ENCODE measurements at places on chromosomes 4 and X. TPM values are rescaled to one million over a fixed set of nuclear protein-coding genes. Genes with fewer than 3 reads are reported as not detected.

MAGEE2 gene
- 0.34 TPM for polyA plus RNA-seq

LIN54 gene
- polyA plus RNA-seq: 2.4 TPM

- H3K4me1 ChIP-seq: no peaks in the 10 kb centered on the region
- H3K36me3 ChIP-seq: no peaks in the 10 kb centered on the region
- no peaks in the 10 kb centered on the region for H3K27me3 ChIP-seq
These were observed 108.9 kb upstream of the SH3RF1 start for GRCh38 chr4:169379688-169380087.

PROM1 gene
- polyA plus RNA-seq: 28.8 TPM

DNA sequence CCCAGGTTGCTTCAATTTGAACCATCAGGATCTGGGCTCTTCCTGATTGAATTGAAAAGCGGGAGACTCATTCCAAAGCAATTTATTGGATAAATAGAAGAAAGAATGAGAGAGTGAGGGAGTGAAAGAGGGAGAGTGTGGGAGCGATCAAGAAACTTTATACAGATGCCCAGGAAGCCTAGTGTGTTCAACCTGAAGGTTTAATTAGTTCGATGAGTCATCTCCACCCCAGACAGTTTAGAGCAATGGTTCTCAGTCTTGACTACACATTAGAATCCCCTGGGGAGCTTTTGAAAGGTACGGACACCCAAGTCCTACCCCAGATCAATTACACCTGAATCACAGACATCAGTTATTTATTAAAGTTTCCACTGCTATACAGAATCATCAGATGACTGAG is 61.5 kb downstream of the GEMIN8 start:
- no peak overlapping the region for H3K27ac ChIP-seq
- no peaks in the 10 kb centered on the region for H3K36me3 ChIP-seq
- peaks cover 4% of the 10 kb centered on the region for H3K27me3 ChIP-seq
- H3K4me3 ChIP-seq: no peak overlapping the region
- H3K4me1 ChIP-seq: no peaks in the 10 kb centered on the region

GRCh38 chr4:4825431-4825830 is 34.0 kb upstream of the MSX1 start:
- H3K4me1 ChIP-seq: no peaks in the 10 kb centered on the region
- no peak overlapping the region for H3K27ac ChIP-seq
- no peak overlapping the region for H3K4me3 ChIP-seq
- H3K27me3 ChIP-seq: no peaks in the 10 kb centered on the region
- no peak for DNase-seq

- no peaks in the 10 kb centered on the region for H3K27me3 ChIP-seq
- DNase-seq: no peak
- no peak overlapping the region for H3K4me3 ChIP-seq
- no peaks in the 10 kb centered on the region for H3K4me1 ChIP-seq
- no peak overlapping the region for H3K27ac ChIP-seq
These were observed 60.7 kb downstream of the TMEM150C start for GRCh38 chr4:82501154-82501442.

SSX4 gene
- polyA plus RNA-seq: not detected

CFAP99 gene
- 1.5 TPM for polyA plus RNA-seq

AKAP4 gene
- not detected for polyA plus RNA-seq

ZGRF1 gene
- 0.73 TPM for polyA plus RNA-seq

Data from kidney (tissue), 22 donors.